T-helper 2 cell treated with Interferon-gamma antibody and Interleukin-4, amounts not matched to agents 5 μg/mL and 100 μg/mL, for 36 hours (primary cell): ENCODE measurements at places on chromosomes 2 and 18.

DNA sequence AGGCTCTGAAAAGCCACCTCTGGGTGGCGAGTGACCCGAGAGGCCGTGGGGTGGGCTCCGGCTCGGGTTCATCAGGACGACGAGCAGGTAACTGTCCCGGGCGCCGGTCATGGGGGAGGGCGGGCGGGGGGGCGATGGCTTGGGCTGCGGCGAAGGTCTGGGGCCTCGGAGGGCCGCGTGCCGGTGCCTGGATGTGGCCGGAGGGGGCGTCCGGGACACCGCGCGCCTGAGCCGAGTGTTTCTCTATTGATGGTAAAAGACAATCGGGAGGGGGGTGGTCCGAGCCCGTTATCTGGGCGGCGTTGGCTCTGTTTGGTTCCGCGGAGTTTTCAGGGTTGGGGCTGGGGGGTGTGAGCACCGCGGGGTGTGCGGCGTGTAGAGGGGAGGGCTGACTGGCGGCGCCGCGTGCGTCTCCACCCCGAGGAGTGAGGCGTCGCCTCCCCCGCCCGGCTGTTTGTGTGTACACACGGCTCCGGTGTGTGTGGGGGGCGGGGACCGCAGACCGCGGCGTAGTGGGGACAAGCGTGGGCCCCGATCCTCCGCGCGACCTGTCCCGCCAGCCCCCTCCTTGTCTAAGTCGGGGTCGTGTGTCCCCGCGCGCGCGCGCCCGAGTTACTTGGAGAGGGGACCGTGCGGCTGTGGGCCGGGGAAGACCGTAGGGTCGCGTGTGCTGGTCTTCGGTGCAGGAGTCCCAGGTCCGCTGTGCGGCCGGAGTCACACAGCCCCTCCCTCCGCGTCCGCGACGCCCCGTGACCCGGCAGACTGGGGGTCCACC, 1.6 kb downstream of the CTIF start:
- DNase-seq, result peak; percentile 45

GRCh38 chr18:73737990-73738389, 409.6 kb downstream of the FBXO15 start:
- no peak for DNase-seq

GRCh38 chr2:109188496-109188890, 59.5 kb downstream of the SH3RF3 start:
- no peak for DNase-seq

- DNase-seq, result no peak
These were observed 20.5 kb upstream of the KIF1A start for GRCh38 chr2:240840435-240841060.

GRCh38 chr2:45888167-45888566, 236.7 kb downstream of the PRKCE start:
- DNase-seq, result no peak

GRCh38 chr18:70382017-70382416, 93.2 kb downstream of the SOCS6 start:
- no peak for DNase-seq

- DNase-seq, result no peak
These were observed 474.0 kb downstream of the SOCS6 start for GRCh38 chr18:70762812-70763211.

- DNase-seq, result no peak
These were observed 126.8 kb upstream of the SERPINE2 start for GRCh38 chr2:224165901-224166319.

- no peak for DNase-seq
These were observed 55.8 kb downstream of the TTC32 start for GRCh38 chr2:19846030-19846429.

- no peak for DNase-seq
These were observed 2.7 kb downstream of the CXCR4 start for GRCh38 chr2:136115183-136115761.
